Cortex of kidney (tissue), 1 donor: ENCODE measurements at places on chromosomes 13 and 19.

DNA sequence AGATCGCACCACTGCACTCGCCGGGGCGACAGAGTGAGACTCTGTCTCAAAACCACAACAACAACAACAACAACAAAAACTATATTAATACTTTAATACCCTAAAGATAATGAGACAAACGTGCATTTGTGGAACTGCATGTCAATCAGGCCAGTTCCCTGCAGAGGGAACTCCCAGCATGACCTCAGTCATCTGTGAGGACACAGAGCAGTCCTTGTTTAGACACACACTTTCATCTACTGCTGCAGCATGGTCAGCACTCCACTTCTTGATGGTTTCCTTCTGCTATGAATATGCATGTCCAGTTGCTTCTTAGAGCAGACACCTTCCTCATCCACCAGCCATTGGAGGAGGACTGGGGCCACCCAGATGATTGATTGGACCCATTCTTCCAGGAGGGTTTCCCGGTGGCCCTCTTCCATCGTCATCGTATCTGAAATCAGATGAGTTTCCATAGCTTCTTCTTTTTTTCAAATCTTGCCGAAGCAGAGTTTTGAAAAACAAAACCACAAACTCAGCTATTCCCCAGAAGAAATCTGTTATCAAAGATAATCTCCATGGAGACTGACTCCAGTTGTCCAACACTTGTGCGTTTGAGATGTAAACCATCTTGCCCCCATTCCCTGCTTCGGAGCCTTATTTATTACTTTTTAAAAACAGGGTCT, 26.5 kb downstream of the ZNF607 start:
- no peak for DNase-seq

- DNase-seq = no peak
Observed at GRCh38 chr13:52395704-52396103, 10.3 kb downstream of the THSD1 start.

GRCh38 chr13:98839856-98840769, 87.6 kb upstream of the SLC15A1 start:
- DNase-seq = no peak

- DNase-seq = no peak
Observed at GRCh38 chr13:26855071-26855470, 94.5 kb upstream of the GPR12 start.

GRCh38 chr19:35038623-35039512, 2.7 kb upstream of the HPN start:
- no peak for DNase-seq

DNA sequence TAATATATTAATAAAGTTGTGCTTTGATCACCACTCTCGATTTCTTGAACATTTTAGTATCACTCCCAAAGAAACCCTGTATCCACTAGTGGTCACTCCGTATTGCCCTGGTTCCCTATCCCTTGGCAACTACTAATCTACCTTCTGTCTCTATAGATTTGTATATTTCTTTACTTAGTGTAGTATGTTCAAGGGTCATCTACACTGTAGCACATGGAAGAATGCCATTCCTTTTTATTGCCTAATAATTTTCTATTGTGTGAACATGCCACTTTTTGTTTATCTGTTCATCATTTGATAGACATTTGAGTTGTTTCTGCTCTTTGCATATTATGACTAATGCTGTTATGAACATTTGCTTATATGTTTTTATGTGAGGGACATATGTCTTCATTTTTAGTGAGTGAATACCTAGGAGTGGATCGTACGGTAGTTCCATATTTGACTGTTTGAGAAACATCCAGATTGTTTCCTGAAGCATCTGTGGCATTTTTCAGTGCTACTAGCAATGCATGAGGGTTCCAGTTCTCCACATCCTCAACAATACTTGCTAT, 254.0 kb downstream of the GPC6 start:
- DNase-seq = no peak

GRCh38 chr19:44260343-44260681, 626 bp downstream of the ZNF233 start:
- no peak for DNase-seq

DNA sequence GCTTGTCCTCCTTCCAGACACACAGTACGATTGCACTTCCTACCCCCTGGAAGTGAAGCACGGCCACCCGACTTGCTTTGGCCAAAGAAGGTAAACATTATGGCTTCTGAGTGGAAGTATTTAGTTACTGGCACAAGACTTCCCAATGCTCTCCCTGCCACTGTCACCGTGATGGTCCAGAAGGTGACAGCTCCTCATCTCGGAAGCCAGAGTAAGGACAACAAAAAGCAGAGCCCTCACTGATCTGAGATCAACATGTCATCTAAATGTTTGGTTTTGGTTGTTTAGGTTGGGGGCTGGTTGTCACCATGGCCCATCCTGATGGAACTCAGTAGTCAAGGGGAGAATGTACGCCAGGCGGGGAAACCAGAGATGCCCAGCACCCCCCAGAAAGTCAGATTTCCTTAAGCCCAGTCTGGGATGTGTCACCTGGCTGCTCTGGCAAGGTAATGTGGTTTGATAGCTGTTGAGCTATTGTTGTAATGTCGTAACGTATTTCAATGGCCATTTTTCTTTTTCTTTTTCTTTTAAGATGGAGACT, 170.1 kb upstream of the ZNF536 start:
- DNase-seq = no peak

DNA sequence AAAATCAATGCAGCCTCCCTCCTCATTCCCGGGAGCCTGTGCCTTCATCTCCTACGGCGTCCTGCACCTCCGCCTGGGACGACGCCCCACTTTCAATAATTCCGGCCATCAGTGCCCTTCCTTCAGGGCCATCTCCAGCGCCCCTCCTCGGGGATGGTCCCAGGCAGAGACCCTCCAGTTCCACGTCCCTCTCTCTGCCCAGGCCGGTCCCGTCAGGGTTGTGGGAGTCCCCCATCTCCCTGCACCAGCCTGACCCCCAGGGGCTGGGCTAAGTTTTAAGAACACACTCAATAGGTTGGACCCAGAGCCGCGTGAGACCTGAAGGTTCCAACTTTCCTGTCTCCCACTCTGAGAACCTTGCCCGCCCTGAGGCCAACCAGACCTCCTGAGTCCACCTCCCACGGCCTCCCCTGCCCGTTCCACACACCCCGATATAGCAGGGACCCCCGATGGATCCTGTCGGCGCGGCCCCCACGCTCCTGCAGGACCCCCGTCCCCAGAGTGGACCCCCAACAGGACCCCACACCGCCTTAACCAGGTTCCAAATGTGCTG, 646 bp downstream of the TMEM161A start:
- DNase-seq = no peak

- no peak for DNase-seq
Observed at GRCh38 chr13:112619730-112620631, 32.0 kb upstream of the TUBGCP3 start.

GRCh38 chr19:30810726-30811125, 438.5 kb downstream of the ZNF536 start:
- no peak for DNase-seq

DNA sequence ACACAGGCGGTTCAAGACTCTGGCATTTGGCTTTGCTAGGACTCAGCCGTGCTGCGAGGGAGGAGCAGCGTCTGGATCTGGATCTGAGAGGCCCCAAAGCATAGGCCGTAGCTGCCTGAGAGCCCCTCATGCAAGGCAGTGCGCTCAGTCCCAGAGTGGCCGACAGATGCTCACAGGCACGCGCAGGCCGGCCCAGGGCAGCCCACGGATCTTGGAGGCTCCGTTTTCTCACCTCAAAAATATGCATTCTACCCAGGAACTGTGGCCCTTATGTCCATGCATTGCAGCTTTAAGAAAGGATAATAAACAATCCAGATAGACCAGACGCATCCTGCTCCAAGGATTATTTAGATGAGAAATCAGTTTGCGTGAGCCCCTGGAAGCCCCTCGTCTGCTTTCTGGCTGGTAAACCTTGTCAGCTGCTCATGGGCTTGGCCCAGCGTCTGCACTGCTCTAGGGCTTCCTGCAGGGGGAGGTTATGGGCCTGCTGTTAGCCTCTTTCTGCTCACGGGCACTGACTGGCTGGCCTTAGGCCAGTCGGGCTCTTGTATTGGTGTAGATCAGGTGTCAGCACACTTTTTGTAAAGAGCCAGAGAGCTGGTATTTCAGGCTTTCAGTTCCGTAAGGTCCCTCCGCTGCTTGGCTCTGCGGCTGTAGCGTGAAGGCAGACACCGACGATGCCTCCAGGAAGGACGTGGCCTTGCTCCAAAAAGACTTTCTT, 24.2 kb downstream of the TEX29 start:
- DNase-seq = no peak

- no peak for DNase-seq
Observed at GRCh38 chr19:42178791-42179674, 38.4 kb downstream of the DEDD2 start.

- no peak for DNase-seq
Observed at GRCh38 chr13:40528881-40529280, 137.6 kb downstream of the FOXO1 start.

DNA sequence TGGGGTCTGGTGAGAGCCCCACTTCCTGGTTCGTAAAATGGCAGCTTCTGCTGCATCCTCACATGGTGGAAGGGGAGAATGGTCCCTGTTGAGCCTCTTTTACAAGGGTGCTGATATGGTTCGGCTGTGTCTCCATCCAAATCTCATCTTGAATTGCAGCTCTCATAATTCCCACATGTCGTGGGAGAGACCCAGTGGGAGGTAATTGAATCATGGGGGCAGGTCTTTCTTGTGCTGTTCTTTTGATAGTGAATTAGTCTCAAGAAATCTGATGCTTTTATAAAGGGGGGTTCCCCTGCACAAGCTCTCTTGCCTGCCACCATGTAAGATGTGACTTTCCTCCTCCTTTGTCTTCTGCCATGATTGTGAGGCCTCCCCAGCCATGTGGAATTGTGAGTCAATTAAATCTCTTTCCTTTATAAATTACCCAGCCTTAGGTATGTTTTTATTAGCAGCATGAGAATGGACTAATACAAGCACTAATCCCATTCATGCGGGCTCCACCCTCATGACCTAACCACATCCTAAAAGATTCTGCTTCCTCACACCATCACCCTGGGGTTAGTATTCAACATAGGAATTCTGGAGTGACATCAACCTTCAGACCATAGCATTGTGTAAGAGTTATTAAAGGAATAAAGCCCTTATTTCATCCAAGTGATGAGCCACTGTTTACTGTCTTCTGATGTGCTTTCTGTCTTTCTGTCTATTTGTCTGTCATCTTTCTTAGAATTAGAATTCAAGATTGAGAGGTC, 159.0 kb upstream of the IRS2 start:
- no peak for DNase-seq

- DNase-seq = no peak
Observed at GRCh38 chr19:42022616-42023015, 28.6 kb upstream of the ATP1A3 start.

GRCh38 chr19:29945433-29945832, 3.4 kb downstream of the URI1 start:
- DNase-seq = no peak

GRCh38 chr19:41997121-41997850, 3.3 kb upstream of the ATP1A3 start:
- no peak for DNase-seq

DNA sequence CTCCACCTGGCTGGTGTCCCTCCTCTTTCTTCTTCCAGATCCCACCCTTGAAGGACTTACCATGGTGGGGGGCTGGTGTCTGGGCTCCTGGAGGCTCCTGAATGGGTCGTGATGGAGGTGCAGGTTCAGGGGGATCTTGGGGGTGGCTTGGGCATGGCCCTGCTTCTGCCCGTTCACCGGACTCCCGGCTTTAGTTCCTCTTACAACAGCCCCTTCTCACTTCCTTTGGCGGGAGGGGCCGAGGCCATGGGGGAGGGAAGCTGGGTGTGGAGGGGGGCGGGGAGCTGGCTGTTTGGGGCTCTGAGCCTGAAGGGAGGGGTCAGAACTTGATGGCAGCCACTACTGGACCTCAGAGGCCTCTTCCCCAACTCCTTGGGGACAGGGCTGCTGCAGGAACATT, at the start of gene MYO1F:
TSS of gene MYO1F (minus strand) at position 196 of the 400 bp plus-strand sequence. CDS start at position 63, 133 bp downstream.
- DNase-seq = no peak

DNA sequence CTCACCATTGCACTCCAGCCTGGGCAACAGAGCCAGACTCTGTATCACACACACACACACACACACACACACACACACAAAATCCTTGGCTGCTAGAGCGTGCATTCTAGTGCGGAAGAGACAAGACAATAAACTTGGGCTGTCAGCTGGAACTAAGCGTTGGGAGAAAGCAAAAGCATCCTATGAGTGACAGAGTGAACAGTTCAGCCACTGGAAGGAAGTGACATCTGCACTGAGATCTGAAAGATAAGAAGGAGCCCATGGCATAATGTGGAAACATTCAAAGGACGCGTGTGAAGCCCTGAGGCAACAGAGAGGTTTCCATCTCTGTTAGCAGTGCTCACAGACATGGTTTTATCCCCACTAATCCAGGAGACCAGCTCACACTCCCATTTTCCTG, 3.5 kb upstream of the SLC1A5 start:
- no peak for DNase-seq

GRCh38 chr19:51138549-51138979, 3.5 kb upstream of the SIGLEC7 start:
- DNase-seq = no peak

DNA sequence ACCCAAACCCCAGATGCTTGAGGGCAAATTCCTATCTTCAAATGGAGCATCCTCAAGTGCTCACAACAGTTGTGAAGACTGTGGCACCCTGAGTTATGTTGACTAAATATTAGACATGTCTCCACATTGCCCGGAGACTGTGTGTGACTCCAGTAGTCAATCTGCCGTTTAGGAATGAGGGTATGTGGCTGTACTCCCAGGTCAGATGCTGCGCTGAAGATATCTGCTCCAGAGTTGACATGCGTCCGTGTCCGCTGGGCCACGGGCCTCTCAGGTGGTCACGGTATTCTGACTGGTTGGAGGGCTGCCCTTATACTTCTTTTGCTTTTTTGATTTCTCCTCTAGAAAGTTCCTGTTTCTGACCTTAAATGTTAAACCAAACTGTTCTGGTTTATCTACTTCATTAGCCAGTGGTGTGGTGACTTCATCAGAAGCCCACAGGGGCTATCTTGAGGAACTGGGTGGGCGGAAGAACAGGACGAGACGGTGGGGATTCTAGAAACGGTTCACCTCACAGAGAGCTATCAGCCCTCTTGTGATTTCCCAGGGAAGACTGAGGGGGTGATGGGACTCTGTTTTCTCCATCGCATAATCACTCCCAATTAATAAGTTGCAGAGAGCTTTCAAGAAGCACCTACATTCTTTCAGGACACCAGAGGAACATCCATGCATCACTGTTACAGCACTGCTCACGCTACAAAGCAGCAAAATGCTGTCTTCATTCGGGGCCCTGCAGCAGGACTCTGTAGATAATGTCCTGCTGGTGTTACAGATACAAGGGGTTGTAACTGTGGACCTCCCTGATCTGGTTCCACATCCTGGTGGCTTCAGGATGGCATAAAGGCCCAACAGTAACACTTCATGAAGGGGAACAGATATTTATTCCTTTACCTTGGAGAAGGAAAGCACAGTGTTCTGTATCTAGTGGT, 1.3 kb upstream of the LCP1 start:
- no peak for DNase-seq

GRCh38 chr19:8248348-8249328, 39.5 kb downstream of the CERS4 start:
- no peak for DNase-seq
